NCI-H1417 (cell line): ENCODE measurements at places on chromosomes 2 and 18.

DNA sequence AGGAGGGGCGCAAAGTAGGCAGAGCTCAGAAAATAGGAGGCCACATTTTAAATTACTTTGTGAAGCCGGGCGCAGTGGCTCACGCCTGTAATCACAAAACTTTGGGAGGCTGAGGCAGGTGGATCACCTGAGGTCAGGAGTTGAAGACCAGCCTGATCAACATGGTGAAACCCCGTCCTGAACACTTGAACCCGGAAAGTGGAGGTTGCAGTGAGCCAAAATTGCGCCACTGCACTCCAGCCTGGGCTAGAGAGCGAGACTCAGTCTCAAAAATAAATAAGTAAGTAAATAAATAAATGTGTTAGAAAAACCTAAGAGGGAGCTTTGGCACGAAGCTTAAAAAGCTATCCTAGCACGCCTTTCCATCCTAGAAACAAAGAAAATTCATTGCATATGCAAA, 105.5 kb downstream of the TFCP2L1 start:
- no peak for DNase-seq

GRCh38 chr18:46414863-46415262, 242.2 kb downstream of the LOXHD1 start:
- no peak for DNase-seq

DNA sequence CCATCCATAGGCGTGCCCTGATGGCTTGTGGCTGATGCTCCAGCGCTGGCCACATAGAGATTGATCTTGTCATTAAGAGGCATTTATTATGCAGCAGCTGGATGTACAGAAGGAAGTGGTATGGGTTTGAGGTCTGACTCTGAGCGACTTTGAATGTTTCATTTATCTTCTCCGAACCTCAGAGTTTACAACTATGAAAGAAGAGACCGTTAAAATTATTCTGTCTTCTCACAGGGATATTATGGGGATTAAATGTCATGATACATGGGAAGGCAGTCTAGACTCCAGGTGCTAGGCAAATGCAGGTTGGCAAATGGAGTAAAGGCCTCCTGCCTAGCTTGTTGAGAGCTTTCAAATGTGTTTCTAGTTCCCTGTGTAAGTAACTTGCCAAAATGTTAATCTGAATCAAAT, 30.3 kb downstream of the MOGAT1 start:
- DNase-seq: no peak

DNA sequence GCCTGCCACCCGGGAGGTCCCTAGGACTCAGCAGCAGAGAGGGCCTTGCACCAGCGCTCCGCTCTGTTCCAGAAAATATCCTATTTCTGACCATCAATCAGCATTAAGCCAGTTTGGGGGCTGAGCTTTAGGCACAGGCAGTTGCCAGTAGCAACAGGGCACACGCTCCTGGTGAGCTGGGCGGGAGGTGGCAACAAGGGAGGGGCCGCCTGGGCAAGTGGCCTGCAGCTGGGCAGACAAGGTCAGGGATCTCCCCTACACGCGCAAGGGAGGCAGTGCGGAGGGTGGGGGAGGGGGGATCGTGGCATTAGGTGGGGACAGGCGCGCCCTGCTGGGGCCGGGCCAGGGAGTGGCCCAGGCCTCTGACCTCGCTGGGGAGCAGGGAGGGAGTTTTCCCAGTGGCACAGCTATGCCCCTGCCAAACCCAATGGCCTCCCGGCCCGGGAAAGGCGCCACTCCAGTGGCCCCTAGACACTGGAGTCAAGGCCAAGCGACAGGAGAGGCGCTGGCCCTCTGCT, 302.8 kb downstream of the NCKAP5 start:
- peak; percentile 57 for DNase-seq

GRCh38 chr2:190533968-190534309, 583 bp downstream of the NEMP2 start:
- DNase-seq: no peak

- no peak for DNase-seq
Measured at GRCh38 chr18:10400534-10401307, 53.7 kb upstream of the APCDD1 start.

DNA sequence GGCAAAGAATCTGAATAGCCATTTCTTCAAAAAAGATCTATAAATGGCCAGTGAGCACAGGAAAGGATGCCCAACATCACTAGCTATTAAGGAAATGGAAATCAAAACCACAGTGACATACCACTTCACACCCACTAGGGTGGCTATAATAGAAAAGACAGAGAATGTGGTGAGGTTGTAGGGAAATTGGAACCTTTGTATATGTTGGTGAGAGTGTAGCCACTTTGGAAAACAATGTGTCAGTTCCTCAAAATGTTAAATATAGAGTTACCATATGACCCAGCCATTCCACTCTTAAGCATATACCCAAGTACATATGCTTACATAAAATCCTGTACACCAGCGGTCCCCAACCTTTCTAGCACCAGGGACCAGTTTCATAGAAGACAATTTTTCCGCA, 152.8 kb downstream of the SMAD2 start:
- no peak for DNase-seq
